ENCODE measurements at places on chromosomes 2 and 18. TPM values are rescaled to one million over a fixed set of nuclear protein-coding genes. Genes with fewer than 3 reads are reported as not detected.

ERBB4 gene
- total RNA-seq: under 0.01 TPM

HOXD12 gene
- not detected for total RNA-seq

CRYGC gene
- total RNA-seq: not detected

CAPN13 gene
- not detected for total RNA-seq

CDH2 gene
- total RNA-seq: 137 TPM

PSMA8 gene
- not detected for total RNA-seq

CRYGD gene
- total RNA-seq: not detected

RAPH1 gene
- total RNA-seq: 38.3 TPM

DSG1 gene
- total RNA-seq: not detected

PTPRN gene
- total RNA-seq: not detected
